ENCODE measurements at places on chromosomes 6 and 20.

DNA sequence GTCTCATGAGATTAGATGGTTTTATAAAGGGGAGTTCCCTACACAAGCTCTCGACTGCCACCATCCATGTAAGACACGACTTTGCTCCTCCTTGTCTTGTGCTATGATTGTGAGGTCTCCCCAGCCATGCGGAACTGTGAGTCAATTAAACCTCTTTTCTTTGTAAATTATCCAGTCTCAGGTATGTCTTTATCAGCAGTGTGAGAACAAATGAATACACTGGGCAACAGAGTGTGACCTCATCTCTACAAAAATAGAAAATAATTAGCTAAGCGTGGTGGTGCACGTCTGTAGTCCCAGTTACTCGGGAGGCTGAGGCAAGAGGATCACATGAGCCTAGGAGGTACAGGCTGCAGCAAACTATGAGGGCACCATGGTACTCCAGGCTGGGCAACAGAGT is 51.3 kb downstream of the MDN1 start:
- DNase-seq: no peak

GRCh38 chr6:3450888-3451287 is 6.0 kb downstream of the SLC22A23 start:
- DNase-seq: no peak

- no peak for DNase-seq
Observed at GRCh38 chr6:127967708-127968107, 66.8 kb upstream of the THEMIS start.

DNA sequence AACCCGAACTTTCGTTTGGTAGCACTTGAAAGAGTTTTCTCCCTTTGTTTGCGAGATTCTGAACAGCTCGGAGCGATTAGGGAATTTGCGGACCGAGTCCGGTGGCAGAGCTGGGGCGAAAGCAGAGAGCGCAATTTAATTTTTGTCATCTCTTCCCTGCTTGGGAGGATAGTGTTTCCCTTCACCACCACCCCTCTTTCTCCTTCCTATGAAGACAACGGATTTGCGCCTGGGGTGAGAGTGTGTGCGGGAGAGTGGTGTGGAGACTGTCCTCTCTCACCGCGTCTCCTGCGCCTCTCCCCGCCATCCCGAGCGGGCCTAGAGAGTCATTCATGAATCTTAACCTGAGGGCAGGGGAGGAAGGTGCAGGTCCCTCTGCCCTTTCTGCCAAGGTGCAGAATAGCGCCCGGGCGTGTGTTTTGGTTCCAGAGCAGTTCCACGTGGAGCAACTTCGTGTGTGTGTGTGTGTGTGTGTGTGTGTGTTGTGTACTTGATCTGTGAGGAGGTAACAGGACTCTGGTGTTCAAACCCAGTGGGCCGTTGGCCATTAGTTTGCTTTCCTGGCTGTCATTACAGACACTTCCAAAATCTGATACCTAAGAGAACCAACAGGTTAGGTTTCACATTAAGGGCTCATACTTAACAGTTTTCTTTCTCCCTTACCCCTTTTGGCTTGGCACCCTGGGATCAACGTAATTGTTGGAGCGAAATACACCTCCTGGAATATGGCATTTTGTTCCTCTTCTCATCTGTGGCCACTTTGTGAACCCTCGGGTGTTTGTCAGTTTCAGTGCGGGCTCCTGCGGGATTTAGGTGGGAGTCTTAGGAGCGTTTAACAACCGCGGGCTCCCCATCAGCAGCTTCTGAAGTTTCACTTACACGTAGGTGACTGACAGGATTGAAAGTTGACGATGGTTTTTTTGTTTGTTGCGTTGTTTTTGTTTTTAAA is 1.8 kb downstream of the EYA4 start:
- DNase-seq: no peak

- no peak for DNase-seq
Observed at GRCh38 chr6:131778169-131778568, 29.7 kb upstream of the ENPP1 start.

GRCh38 chr20:24470746-24471582 is 1.5 kb downstream of the SYNDIG1 start:
- DNase-seq: no peak

DNA sequence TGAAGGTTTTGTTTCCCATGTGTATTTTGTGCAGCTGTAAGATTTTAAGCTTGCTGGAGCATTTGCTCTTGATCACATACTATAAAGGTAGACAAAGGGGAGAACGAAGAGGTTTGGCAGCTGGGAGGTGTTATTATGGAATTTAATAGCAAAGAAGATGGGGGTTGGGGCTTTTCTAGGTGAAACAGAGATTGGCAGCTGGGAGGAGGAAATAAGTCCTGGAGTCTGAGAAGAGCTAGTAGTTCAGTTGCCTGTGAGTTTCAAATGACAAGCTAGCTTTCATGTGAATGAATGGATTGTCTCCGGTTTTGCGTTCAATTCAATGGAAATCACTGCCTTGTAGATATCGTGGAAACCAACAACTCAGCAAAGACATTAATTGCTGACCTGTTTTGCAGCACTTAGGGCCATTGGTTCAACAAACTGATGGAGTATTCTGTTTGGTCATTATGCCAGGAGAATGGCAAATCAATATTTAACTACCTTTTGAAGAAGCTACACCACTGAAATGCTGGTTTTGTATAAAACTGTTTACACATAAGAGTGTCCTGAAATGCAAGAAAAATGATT is 38.1 kb upstream of the FLRT3 start:
- DNase-seq: no peak

DNA sequence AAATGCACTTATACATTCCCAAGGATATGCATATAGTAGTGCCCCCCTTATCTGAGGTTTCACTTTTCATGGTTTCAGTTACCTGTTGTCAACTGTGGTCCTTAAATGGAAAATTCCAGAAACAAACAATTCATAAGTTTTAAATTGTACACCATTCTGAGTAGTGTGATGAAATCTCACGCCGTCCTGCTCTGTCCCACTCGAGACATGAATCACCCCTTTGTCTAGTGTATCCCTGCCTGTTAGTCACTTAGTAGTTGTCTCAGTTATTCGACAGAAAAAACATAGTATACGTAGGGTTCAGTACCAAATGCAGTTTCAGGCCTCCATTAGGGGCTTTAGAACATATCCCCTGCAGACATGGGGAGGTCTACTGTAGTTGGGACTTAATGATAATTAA is 57.0 kb downstream of the MAP1LC3A start:
- DNase-seq: no peak

GRCh38 chr20:32144898-32145662 is 35.6 kb downstream of the TM9SF4 start:
- no peak for DNase-seq

DNA sequence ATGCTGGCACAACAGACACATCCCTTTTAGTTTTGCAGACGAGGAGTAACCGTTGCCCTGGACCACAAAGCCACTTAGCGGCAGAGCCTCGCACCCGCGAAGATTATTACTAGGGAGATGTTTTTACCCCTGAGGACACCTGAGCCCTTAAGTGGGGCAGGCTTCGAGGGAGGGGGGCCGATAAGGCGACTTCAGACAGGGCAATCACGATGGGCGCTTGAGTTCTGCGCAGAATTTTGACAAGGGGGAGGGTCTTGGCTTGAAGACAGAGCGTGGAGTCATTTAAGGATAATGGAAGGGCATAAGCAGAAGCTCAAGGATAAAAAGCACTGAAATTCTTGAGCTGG is 650 bp upstream of the TTK start:
- no peak for DNase-seq
